ENCODE measurements at places on chromosomes 1 and 21.

DNA sequence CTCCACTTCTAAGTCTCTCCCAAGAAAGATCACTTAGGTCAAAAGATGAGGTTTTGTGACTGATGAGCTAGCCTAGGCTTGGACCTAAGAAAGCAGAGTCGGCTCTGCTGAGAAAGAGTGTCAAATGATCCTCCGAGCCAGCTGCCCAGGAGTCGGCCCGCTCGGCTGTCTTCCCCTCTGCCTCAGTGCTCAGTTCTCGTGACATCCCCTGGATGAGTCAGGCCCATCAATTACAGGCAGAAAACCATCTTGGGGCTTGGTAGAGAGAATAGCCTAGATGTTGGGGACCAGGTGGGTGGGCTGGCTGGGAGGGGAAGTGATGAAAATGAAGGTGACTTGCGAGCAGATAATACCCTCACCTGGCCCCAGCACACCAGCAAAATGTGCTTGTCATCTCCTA is 60.5 kb downstream of the SLC66A1 start:
- no peak for DNase-seq

- peak; percentile 46 for DNase-seq
These were observed 2.3 kb downstream of the IFI44L start for GRCh38 chr1:78622548-78622947.

GRCh38 chr1:204320382-204320804 is 39.3 kb downstream of the PLEKHA6 start:
- DNase-seq, result peak; percentile 52

DNA sequence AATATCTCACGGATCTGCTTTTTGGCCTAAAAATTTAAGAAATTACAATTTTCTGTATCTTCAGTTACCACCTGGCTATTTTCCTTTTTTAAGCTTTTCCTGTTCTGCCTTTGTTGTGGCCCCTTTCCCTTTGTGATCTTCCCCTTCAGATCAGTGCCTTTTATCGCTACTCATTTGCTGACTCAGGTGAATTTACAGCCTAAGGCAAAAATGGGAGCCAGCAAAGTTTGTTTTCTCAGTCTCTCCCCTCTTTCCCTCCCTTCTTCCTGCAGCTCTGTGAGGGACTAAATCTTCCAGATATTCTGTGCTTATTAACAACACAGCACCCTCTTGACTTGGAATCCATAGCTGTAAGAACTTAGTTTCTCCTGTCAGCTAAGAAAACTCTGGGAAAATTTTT is 5.3 kb upstream of the PRRC2C start:
- no peak for DNase-seq

- no peak for DNase-seq
These were observed 333.6 kb upstream of the CAMK1G start for GRCh38 chr1:209249785-209250440.

GRCh38 chr1:66778969-66779368 is 22.1 kb downstream of the INSL5 start:
- no peak for DNase-seq

DNA sequence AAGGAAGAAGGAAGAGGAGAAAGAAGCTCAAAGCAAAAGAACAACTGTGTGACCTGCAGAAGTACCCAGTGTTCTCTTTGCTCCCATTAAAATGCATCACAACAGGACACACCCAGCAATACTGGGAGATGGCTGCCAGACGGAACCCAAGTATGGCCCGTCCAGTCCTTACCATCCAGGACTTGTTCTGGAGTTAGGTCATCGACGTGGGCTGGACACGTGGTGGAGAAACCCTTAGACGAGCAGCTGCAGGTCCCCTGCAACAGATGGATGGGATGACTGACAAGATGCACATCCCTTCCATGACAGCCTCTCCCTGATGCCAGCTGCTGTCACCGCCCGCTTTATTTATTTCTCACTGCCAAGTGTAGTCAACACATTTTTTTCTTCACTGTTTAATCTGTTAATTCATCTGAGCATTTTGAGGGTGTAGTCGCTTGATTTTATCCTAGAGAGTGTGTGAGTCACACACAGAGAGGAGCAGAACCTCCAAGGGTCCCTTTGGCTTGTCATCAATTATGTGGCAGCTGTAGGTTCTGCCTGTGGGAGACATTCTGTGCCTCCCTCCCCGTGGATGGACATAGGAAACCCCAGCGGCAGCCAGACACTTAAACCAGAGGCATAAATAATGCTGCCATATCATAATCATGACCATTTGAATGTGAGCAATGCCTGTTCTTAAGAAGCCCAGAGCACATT is 80.9 kb downstream of the ABCA4 start:
- DNase-seq, result no peak

DNA sequence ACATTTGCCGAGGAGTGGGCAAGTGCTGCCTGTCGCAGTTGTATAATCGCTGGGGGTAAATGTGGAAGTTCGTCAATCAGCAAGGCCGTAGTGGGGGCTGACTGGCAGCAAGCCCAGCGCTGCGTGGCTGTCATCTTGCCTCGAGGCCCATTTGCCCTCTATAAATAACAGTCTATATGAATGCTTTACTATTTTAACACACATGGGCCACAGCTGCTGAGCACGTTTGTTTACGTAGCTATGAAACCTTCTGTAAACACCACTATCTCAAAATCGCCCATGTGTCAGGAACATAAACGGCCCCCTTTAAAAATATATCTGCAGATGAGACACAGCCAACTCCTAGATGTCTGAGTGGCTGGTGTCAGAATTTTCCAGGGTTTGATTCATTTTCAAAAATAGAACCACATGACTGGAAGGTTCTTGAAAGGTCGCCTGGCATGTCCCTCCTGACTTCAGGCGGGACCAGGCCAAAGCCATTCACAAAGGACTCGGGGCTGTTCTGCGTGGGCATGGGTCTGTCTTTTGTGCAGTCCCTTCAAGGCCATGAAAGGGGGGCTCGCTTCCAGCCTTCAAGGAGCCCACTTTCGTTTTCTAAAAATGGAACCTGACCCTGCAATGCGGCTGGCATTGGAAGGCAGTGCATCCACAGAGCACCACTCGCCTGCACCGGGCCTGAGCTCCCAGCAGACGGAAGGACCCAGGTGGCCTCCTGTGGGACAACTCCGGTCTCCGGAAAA is 205.5 kb downstream of the KCNJ6 start:
- no peak for DNase-seq
